Activated naive CD4-positive, alpha-beta T cell treated with Interleukin-2 at 50 U/mL for 16 hours (primary cell): ENCODE measurements at places on chromosomes 5 and 9.

GRCh38 chr9:125985998-125986655 lies 239.0 kb downstream of the PBX3 start:
- DNase-seq, result no peak

GRCh38 chr5:60492958-60493357 lies 207.0 kb downstream of the DEPDC1B start:
- no peak for DNase-seq

DNA sequence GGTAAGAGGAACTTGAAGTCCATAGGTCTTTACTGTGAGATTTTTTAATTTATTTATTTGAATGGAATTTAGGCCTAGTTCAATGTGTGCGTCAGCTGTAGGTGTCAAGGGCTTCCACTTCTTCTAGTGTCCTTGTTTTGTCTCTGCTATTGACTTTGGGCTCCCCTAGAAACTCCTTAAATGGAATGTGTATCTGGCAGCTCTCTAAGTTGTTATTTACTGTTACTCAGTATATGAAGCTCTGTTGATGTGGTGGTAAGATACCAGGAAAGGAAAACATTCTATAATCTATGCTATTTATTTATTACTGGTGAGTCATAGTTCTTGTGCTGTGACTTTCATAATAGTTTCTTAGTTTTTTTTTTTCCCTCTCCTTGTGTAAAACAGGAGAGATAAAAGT lies 97.1 kb downstream of the GABRA1 start:
- DNase-seq, result no peak

- no peak for DNase-seq
These were observed 31.7 kb downstream of the CEP72 start for GRCh38 chr5:643811-644271.

- DNase-seq, result no peak
These were observed 383.2 kb downstream of the PLK2 start for GRCh38 chr5:58076483-58077257.

DNA sequence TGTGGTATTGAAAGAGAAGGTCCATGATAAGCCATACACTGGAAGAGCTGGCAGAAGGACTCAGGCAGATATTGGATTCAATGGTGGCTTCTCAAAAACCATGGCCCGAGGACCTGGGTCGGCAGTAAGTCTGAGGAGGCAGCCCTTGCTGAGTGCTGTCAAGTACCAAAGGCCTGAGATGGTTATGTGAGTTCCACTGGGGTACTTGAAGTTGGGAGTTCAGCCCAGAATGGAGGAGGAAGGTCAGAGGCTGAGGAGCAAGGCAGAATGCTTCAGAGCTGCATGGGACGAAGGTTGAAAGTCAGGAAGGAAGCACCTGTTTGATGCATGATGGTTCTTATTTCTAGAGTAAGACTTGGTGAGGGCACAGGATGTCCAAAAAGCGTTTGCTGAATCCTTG lies 194.9 kb downstream of the DIRAS2 start:
- no peak for DNase-seq

- DNase-seq, result no peak
These were observed 76.6 kb upstream of the PRRC1 start for GRCh38 chr5:127440831-127441230.

- DNase-seq, result no peak
These were observed 17.3 kb downstream of the TTC33 start for GRCh38 chr5:40738502-40738901.

- no peak for DNase-seq
These were observed 664 bp upstream of the RAB3C start for GRCh38 chr5:58582019-58582802.

- DNase-seq, result peak; percentile 19
These were observed 69.4 kb downstream of the IQGAP2 start for GRCh38 chr5:76472335-76473008.

DNA sequence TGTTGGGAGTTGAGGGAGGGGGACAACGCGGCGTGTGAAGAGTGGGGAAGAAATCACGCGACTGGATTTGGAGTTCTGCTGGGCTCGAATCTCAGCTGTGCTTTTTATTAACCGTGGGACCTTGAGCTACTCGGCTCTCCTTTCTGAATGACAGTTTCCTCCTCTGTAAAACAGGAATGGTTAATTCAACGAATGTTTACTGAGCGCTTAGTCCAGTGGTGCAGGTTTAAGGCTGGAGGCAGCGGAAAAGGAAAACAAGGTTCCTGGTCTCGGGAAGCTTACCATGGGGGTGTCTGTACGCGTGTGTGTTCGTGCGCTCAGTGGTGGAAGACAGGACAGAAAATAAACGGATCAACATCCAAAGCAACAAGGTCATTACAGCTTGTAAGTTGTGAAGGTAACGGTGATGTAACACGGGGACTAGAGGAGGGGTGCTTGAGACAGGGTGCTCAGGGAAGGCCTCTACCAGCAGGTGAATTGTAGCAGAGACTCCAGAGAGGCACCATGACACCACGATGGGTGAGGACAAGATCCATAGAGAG lies 277 bp downstream of the EIF4E1B start:
- DNase-seq, result no peak

DNA sequence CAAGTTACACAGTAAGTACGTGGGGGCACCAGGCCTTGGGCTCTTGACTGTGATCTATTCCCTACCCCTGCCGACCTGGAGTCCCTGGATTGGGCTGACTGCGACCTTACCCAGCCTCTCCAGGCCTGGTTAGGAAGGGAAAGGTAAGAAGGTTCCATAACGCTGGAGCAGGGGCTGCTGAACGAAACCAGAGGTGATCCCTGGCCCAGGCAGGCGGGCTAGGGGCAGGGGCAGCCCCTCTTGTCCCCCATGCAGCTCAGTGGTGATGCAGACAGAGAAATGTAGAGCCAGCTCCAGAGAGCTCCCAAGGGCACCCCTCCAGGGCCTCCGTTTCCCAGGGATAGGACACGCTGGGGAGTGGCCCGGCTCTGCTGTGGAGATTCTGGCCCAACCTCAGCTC lies 14.1 kb downstream of the PRRX2 start:
- no peak for DNase-seq

GRCh38 chr5:173001229-173001841 lies 17.8 kb downstream of the ATP6V0E1 start:
- no peak for DNase-seq

DNA sequence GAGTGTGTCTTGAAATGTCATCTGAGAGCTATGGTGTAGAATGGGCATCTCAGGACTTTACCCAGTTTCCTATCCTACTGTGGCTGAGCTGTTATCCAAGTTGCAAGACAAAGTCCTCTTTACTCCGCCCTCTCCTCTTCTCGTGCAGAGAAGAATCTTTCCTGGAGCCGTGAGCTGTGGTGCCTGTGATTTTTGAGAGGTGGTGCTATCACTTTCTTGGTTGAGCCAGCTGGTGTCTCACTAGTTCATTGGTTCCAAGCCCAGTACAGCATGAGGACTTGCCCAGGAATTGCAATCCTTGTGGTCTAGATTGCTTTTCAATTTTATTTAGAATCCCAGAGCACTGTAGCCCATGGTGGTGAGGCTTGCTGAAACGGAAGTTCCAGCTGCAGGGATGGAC lies 2300.3 kb downstream of the MAT2B start:
- DNase-seq, result no peak

DNA sequence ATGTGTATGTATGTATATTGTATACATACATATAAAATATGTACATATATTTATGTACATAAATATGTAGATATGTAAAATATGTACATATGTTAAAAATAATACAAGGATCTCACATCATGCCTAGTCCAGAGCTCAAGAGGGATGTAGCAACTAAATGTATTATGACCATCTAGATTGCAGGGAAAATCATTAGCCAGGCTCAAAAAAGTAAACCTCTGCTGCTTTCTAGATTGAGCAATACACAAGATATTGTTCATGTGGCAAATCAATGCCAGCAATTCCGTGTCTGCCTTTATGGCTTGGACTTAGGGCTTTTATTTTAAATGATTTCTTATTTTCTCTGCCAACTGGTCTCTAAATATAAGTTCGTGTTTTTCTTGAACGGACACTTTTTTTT lies 65.2 kb downstream of the RAI14 start:
- no peak for DNase-seq

DNA sequence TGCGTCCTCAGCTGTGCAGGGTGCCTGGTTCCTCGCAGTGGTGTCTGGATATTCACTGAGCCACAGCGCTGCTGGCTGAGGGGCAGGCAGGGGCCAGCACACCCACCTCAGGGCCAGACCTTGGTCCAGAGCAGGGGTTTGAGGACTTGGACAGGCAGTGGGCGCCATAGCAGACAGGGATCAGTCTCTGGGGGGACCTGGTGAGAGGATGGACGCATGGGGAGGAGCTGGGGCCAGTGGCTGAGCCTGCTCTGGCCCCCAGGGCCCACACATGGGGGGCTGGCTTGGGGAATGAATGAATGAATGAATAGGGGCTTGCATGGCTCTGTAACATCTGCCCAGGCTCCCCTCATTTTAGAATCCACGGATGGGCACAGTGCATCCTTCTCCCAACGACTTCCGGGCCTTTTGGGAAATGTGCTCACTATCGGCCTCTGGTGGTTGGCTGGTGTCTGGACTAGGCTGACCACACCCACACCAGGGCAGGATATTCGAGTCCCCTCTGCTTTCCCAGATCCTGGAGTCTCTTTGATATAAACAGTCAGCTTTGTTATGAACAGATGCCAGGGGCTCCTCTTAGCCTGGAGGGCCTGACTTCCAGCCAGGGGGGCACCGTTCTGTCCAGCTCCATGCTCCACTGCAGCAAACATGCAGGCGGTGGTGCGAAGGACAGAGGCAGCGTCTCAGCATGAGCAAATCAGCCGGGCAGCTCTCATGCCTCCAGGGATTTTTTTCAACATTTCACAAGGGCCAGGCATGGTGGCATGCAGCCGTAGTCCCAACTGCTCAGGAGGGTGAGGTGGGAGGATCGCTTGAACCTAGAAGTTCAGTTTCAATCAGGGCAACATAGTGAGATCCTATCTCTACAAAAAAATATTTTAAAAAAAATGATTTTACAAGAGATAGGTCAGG lies 62.6 kb downstream of the NEK6 start:
- DNase-seq, result peak; percentile 52

- no peak for DNase-seq
These were observed 21.5 kb upstream of the SLC6A3 start for GRCh38 chr5:1466631-1467265.

GRCh38 chr5:62369039-62369438 lies 34.7 kb downstream of the DIMT1 start:
- DNase-seq, result no peak

GRCh38 chr9:19379697-19380046 lies 364 bp downstream of the RPS6 start:
- DNase-seq, result no peak

GRCh38 chr9:4887556-4887955 lies 94.8 kb downstream of the RCL1 start:
- no peak for DNase-seq

DNA sequence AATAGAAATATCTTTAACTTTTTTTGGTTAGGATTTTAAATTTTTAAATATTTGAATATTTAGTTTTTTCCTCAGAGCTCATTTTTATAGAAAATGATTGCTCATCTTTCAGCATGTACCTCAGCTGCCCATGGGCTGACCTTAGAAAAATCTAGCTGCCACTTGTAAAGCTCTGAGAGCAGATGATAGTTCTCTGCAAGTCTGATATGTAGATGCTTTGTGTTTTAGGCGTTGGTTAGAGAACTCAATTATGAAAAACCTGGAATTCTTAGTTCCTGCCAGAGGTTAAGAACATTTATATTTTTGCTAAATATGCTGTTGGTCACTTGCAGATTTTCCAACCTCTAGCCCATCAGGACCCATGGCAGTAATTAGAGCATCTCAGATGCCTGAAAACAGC lies 15.1 kb downstream of the OTULIN start:
- no peak for DNase-seq

- DNase-seq, result no peak
These were observed 64.5 kb downstream of the SERINC5 start for GRCh38 chr5:80191397-80191796.

DNA sequence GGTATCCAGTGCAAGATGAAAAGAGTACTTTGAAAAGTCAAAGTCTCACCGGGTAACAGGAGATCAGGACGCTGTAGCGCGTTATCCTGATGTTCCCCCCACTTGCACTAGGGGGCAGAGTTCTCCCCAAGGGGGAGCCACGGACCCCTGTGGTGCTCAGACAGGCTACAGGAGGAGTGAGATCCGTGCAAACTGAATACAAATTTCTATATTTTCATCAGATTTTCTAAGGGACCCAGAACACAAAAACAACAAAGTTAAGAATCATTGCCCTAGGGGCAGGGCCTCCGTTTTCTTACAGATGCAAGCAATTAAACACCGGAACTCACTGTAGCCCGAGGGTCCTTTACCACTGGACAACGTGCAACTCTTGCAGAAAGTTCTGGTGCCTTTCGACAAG lies 2.0 kb downstream of the MYO10 start:
- DNase-seq, result no peak

GRCh38 chr9:130323051-130323745 lies 57.6 kb downstream of the HMCN2 start:
- DNase-seq, result no peak
